PC-9 (cell line): ENCODE measurements at places on chromosomes 2 and 18. TPM values are rescaled to one million over a fixed set of nuclear protein-coding genes. Genes with fewer than 3 reads are reported as not detected.

DNA sequence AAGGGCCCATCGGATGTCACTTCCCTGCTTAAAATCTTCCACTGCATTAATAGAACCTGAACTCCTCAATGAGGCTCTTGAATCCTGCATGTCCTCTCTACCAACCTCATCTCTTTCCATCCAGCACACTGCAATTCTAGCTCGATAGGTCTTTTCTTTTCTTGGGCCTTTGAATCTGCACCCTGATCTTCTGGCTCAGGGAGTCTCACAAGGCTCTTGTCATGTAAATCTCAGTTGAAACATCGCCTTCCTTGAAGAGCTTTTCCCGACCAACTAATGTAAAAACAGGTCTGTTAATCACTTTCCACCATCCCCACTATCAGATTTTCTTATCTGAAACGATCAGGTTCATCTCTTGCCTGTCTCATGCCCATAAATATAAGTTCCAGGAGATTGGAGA lies 120.5 kb downstream of the MYO5B start:
- DNase-seq, result no peak

DNA sequence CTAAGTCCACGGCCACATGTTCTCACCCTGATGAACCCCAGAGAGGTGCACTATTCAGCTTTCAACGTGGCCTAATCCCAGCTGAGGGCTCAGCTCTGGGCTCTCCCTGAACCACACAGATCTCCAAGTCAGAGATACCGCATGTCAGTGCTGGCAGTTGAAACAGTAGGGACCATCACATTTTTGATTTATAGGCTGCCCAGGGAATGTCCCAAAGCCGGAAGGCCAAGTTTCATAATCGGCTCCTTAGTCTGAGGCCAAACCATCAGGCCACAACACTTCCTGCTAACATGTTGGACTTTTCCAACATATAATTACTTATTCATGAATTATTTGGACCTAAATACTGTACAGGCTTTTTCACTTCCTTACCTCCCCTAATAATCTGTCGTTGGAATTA lies 91.9 kb upstream of the KLHL29 start:
- DNase-seq, result no peak

- no peak for DNase-seq
Measured at GRCh38 chr2:192398236-192398635, 203.5 kb upstream of the TMEFF2 start.

GRCh38 chr2:241390301-241391206 lies 34.5 kb downstream of the FARP2 start:
- DNase-seq, result no peak

- DNase-seq, result no peak
Measured at GRCh38 chr2:27729198-27729597, 42.3 kb upstream of the MRPL33 start.

GRCh38 chr2:108593547-108594098 lies 59.4 kb downstream of the LIMS1 start:
- no peak for DNase-seq

ALK gene
- total RNA-seq, result not detected in 2 replicates

PRKAG3 gene
- not detected in 2 replicates for total RNA-seq

GDF7 gene
- total RNA-seq, result 0.04 TPM in 1 of 2 replicates, not detected in the other

SPEG gene
- total RNA-seq, result 46.8 and 55.8 TPM in 2 replicates

BUB1 gene
- total RNA-seq, result 45.7 and 74.6 TPM in 2 replicates
